ENCODE measurements at places on chromosomes 7 and 10. TPM values are rescaled to one million over a fixed set of nuclear protein-coding genes. Genes with fewer than 3 reads are reported as not detected.

Gene PPP1R17
- not detected for total RNA-seq

Gene COMTD1
- total RNA-seq = 25.8 TPM

Gene MALRD1
- total RNA-seq = 1.7 TPM

Gene ERVW-1
- not detected for total RNA-seq

Gene ADAM8
- total RNA-seq = 1.6 TPM

Gene WDFY4
- total RNA-seq = 7.4 TPM

Gene MYOZ1
- total RNA-seq = 2.0 TPM

GRCh38 chr10:28925121-28925663, 247.9 kb downstream of the BAMBI start:
- peaks cover 10% of the 10 kb centered on the region for H3K4me1 ChIP-seq
- H3K4me3 ChIP-seq = no peak overlapping the region
- H3K27me3 ChIP-seq = no peaks in the 10 kb centered on the region
- H3K27ac ChIP-seq = peak overlapping the region; percentile 25

- no peaks in the 10 kb centered on the region for H3K36me3 ChIP-seq
- H3K4me1 ChIP-seq = no peaks in the 10 kb centered on the region
- H3K4me3 ChIP-seq = no peak overlapping the region
- no peak for DNase-seq
- no peak overlapping the region for H3K27ac ChIP-seq
Measured at GRCh38 chr10:125472010-125472607, 210.9 kb downstream of the TEX36 start.

DNA sequence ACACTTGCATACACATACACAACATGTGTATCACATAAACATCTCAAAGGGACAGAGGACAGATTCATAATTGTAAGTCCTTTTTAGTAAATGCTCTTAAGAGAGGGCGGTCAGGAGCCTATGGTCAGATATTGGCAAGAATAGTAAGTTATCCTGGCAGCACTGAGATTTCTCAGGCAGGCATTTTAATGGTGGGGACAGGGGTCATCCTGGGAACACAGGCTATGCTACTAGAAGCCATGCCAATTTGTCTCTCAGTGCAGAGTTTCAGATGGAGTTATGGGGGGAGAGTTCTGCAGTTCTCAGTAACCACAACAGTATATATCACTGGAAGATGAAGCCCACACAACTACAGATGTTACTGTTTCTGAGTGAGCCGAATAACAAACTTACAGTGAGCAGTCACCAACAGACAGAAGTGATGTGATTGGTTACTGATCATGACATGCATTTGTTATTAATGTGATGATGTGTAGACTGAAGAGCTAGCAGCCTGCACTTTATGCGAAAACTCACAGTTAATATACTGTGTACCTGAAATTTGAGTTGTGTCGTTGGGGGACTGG, 16.4 kb downstream of the ZNF487 start:
- no peaks in the 10 kb centered on the region for H3K27me3 ChIP-seq
- H3K36me3 ChIP-seq = no peaks in the 10 kb centered on the region
- peaks cover 10% of the 10 kb centered on the region for H3K4me1 ChIP-seq
- no peak overlapping the region for H3K4me3 ChIP-seq
- H3K27ac ChIP-seq = no peak overlapping the region
- no peak for DNase-seq

GRCh38 chr10:13272164-13272571, 27.7 kb downstream of the PHYH start:
- peaks cover 11% of the 10 kb centered on the region for H3K4me1 ChIP-seq
- H3K36me3 ChIP-seq = no peaks in the 10 kb centered on the region
- no peak overlapping the region for H3K4me3 ChIP-seq
- no peak overlapping the region for H3K27ac ChIP-seq

DNA sequence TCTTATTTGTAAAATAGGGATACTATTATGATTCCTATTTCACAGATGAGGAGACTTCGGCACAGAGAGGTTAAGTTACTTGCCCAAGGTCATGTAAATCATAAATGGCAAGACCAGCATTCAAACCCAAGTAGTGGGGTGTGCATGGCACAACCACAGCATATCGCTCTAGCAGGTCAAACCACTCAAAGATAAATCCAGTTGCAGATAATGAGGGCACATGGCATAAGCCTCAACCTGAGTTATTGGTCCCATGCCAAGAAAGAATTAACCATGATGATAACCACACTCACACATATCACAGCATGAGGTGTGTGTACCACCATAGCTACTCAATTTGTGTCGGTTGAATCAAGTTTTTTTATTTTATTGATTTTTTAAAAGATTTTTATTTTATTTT, 180.5 kb downstream of the CREB5 start:
- DNase-seq = no peak
- no peak overlapping the region for H3K27ac ChIP-seq
- no peaks in the 10 kb centered on the region for H3K27me3 ChIP-seq

DNA sequence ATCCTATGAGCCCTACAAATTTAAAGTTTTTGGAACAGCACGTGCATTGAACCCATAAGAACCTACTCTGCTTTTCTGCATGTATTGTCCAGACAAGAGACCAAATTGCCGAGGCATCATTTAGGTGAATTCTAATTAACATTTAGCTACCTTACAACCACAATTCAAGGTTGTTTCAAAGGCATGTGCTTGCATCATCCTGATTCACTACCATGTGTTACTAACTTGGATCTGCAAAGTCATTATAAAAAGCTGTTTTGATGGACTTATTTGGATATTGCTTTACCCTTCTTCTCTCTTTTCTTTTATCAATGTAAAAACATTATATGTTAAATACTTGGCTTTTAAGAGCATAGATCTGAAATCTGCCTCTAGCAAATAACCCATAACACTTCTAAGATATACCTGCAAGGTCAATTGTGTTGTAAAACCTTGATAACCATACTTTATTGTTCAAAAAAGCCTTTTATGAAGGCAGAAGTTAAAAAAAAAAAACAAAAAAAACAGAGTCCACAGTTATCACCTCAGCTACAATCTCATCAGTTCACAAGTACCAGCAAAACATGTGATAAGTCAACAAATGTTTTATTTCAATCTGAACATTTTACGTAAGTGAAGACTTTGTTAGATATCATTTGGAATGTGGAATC, 51.9 kb downstream of the CFTR start:
- H3K36me3 ChIP-seq = no peaks in the 10 kb centered on the region
- no peak overlapping the region for H3K27ac ChIP-seq
- no peak overlapping the region for H3K4me3 ChIP-seq
- no peaks in the 10 kb centered on the region for H3K4me1 ChIP-seq

- peak overlapping the region; percentile 85 for H3K27ac ChIP-seq
- H3K36me3 ChIP-seq = no peaks in the 10 kb centered on the region
- no peaks in the 10 kb centered on the region for H3K27me3 ChIP-seq
- DNase-seq = no peak
- no peak overlapping the region for H3K4me3 ChIP-seq
Measured at GRCh38 chr10:97570789-97571471, 1.6 kb upstream of the ANKRD2 start.

DNA sequence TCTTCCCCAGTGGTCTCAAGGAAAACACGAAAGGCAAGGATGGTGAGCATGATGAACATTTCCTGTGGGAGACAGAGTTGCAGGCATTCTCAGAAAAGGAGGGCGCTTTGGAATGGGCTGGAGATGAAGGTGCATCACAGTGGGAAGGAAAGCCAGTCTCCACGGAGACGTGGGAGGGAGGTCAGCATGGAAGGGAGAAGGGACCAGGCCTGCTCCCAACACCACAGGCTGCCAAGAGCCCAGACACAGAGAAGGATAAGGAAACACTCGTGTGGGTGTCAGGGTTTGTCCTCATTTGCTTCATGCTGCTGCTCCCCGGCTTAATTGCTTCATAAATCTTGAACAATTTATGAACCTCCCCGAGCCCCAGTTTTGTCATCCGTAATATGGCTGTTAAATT, 231.5 kb upstream of the ZNF32 start:
- H3K27me3 ChIP-seq = no peaks in the 10 kb centered on the region
- peak overlapping the region; percentile 78 for H3K27ac ChIP-seq
- DNase-seq = no peak
- no peaks in the 10 kb centered on the region for H3K36me3 ChIP-seq

DNA sequence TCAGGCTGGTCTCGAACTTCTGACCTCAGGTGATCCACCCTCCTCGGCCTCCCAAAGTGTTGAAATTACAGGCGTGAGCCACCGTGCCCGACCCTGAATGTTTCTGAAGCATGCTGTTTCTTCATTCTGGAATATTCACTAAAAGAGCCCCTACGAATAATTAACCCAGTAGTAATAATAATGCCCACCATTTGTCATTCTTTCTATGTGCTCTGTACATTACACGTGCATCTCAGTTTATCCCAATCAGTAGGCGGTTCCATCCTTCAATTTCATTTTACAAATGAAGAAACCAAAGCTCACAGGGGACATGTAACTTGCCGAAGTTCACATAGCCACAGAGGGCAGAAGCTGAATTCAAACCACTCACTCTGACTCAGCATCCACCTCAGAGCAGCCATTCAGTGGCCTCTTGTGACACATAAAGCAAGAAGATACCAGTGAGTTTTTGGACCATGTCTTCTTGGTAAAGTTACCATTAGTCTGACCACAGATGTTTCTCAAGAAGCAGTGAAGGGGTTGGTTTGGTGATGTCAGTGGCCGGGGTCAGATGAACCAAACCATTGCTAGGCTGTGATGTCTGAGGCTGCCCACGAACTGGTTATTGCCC, 71.9 kb upstream of the DUSP5 start:
- peaks cover 12% of the 10 kb centered on the region for H3K4me1 ChIP-seq
- no peak overlapping the region for H3K27ac ChIP-seq
- no peaks in the 10 kb centered on the region for H3K27me3 ChIP-seq
- no peak overlapping the region for H3K4me3 ChIP-seq
- no peak for DNase-seq

DNA sequence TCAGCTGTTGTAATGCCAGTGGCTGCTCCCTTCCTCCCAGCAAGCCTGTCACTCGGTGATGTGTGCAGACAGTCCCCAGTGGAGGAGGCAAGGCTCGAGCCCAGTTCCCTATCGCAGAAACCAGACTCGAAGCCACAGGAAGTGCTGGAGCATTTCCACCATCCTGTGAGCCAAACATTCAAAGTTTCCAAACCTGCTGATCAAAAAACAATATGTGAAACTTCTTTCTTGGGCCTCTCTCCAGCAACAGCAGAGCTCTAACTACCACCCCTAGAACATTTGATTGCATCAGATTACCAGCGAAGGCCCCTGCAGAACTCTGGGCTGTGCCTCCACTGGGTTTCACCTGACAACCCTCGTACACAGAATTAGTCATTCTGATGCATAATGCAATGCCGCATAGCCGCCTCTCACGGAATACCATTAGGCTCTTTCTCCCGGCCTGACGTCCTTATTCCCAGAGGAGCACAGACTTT, 94.0 kb downstream of the ELMO1 start:
- no peaks in the 10 kb centered on the region for H3K36me3 ChIP-seq
- no peak overlapping the region for H3K4me3 ChIP-seq
- H3K27me3 ChIP-seq = no peaks in the 10 kb centered on the region
- peak; percentile 74 for DNase-seq

DNA sequence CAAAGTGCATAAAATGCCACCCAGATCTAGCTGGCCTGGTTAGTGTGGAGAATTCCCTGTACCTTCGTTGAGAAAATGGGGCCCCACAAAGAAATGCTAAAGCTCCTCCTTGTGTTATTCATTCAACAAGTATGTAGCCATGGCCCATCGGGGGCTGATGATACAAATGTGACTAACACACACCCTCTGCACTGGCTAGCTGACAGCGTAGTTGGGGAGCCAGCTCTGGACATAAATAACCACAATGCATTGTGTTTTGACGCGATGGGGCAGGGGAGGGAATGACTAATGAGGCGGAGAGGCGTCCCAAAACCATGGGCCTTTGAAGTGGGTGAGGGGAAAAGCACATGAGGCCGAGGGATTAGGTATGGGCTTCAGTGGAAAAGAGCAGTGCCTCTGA, 28.2 kb upstream of the ASL start:
- DNase-seq = no peak
- peaks cover 12% of the 10 kb centered on the region for H3K4me1 ChIP-seq
- H3K36me3 ChIP-seq = no peaks in the 10 kb centered on the region
- no peak overlapping the region for H3K4me3 ChIP-seq
- H3K27me3 ChIP-seq = no peaks in the 10 kb centered on the region
- H3K27ac ChIP-seq = no peak overlapping the region

GRCh38 chr10:123906296-123906695, 14.7 kb upstream of the CPXM2 start:
- H3K36me3 ChIP-seq = no peaks in the 10 kb centered on the region
- H3K4me3 ChIP-seq = no peak overlapping the region
- H3K4me1 ChIP-seq = no peaks in the 10 kb centered on the region
- H3K27ac ChIP-seq = no peak overlapping the region

DNA sequence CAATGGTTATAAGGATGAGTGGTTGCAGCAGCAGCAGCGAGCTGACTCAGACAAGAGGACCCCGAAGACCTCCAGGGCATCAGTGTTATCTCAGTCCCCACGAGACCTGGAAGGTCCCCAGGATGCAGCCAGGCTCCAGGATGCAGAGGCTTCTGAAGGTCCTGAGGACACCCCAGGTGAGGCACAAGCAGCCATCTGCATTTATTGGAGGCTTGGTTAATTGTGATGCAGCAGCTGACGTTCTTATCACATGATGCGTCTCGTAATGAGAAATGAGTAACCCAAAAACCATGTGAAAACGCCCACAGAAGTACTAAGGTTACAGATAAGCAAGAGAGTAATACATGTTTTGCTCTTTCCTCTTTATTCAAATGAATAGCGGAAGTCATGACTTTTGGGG, 17.4 kb downstream of the C7orf57 start:
- no peaks in the 10 kb centered on the region for H3K4me1 ChIP-seq
- H3K27ac ChIP-seq = no peak overlapping the region
- no peaks in the 10 kb centered on the region for H3K36me3 ChIP-seq

- H3K4me3 ChIP-seq = no peak overlapping the region
- H3K27ac ChIP-seq = no peak overlapping the region
- H3K4me1 ChIP-seq = no peaks in the 10 kb centered on the region
- H3K36me3 ChIP-seq = no peaks in the 10 kb centered on the region
- H3K27me3 ChIP-seq = no peaks in the 10 kb centered on the region
- no peak for DNase-seq
Measured at GRCh38 chr7:157434701-157435100, 97.9 kb downstream of the DNAJB6 start.

DNA sequence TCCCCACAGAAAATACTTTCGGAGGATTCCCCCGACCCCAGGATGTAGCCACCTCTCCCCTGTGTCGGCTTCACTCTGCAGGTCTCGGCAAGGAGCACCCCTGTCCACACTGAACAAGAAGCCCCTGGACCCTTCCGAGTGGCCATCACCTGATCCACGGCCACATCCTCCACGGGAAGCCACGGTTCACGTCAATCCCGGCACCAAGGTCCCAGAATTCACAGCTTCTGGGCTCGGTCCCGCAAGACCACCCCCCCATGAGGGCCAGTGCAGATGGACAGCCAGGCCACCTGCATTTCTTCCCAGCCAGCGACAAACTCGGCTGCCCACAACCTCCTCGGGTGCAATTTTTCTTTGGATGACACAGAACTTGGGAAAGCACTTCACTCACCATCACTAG, 199.6 kb downstream of the PTPRN2 start:
- H3K36me3 ChIP-seq = no peaks in the 10 kb centered on the region
- no peak overlapping the region for H3K27ac ChIP-seq
- DNase-seq = no peak
- H3K4me3 ChIP-seq = no peak overlapping the region
- peaks cover 47% of the 10 kb centered on the region for H3K27me3 ChIP-seq
